Epithelial cell of proximal tubule (primary cell): ENCODE measurements at places on chromosomes 6 and 20.

GRCh38 chr20:32779500-32780211, 17.5 kb downstream of the DNMT3B start:
- DNase-seq, result no peak

DNA sequence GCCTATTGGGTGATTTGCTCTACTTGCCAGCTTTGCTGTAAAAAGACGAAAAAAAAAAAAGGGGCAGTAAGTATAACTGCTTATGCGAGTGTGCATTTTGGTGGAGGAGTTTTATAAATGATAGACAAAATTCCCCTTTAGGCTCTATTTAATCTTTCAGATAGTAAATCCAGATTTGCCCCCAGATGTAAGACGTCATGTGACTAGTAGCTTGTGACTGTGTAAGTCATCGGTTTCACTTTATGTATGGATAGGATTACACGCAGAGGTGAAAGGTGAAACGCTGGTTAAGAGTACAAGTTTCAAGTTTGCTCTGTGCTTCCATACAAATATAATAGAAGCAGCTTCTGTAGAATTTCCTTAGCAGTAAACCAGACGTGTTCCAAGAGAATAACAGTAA, 7.9 kb downstream of the RAB32 start:
- DNase-seq, result no peak

DNA sequence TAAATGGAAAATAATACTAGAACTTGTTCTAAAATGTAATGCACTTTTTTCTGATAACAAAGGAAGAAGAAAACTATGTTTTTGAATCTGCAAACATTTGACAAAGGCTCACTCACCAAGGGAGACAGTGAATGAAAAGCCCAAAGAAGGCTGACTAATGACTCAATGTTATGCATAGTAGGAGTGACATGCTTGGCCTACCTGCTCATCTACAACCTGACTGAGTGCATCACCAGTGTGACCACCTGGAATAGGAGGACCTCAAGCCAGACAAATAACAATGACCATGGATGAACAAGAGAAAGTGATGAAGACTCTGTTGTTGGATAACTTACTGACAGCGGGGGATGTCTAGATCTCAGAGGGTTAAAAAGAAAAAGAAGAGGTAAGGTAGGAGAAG, 157.2 kb downstream of the SIM1 start:
- DNase-seq, result no peak

- peak; percentile 69 for DNase-seq
Observed at GRCh38 chr6:36590237-36590636, 3.9 kb upstream of the SRSF3 start.

DNA sequence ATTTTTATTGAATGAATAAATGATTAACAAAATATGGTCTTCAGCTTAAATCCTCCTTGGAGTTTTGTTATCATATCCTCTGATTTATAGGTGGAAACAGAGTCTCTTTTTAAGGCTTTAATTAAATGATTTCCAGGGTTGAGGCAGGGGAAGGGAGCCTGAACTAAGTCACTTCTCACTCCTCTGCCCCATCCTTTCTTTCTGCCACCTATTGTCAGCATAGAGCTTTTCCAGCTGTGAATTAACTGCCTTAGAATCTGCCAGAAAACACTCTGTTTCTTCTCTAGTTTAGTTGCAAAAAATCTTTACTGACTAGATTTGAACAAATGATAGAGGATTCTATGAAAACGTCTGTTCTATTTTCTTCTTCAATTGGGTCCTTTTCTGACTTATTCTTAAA, 9.8 kb downstream of the OGFRL1 start:
- no peak for DNase-seq

DNA sequence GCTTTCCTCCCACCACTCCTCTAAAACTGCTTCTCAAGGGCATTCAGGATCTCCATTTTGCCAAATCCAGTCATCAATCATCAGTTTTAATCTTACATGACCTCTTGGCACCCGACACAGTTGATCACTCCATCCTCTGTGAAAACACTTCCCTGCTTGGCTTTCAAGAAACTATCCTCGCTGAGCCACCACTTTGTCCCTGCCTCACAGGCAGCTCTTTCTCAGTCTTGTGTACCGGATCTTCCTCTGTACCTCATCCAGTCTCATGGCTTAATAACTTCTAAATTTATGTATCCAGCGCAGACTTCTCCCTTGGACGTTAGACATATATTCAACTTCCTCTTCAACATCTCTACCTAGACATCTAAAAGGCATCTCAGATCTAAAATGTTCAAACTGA, 89.9 kb downstream of the BTBD9 start:
- DNase-seq, result no peak

- no peak for DNase-seq
Observed at GRCh38 chr20:34871320-34871926, 1.2 kb downstream of the GGT7 start.

GRCh38 chr20:38173237-38174156, 8.4 kb upstream of the TGM2 start:
- peak; percentile 42 for DNase-seq

DNA sequence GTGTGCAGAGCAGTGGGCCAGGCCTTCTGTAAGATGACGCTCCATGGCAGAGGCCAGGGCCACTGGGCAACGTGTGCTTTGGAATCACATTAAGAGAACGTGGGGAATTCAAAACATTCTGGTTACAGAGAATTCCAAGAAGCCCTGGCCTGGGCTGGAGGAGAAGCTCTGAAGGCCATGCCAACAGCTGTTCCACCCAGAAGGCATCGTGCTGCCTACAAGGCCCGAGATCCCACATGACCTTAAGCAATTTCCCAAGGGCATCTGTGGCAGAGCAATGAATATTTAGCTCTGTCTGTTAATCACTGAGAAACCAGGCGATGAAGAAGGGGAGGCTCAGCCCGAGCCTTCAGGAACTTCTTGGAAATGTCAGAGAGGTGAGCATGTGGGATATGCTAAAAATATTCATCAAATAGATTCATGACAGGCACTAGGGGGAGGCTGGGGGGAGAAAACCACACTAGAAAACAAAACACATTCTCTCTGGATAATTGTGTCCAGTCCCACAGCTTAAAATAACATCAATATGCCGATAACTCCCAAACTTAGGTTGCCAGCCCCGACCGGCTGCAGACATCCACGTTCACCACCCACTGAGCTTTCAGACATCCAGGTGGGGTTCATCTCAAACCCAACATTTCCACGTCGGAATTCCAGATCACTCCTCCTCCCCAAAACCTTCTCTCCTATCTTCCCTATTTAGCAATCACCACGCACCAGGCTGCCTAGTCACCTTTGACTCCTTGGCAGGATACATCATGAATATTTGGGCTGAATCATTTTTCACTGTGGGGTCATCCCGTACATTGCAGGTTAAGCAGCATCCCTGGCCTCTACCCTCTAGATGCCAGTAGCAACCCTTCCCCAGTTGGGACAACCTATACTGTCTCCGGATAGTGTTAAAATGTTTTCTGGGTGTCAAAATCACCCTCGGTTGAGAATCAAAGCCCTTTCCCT, 6.6 kb downstream of the SULF2 start:
- DNase-seq, result no peak

GRCh38 chr6:52616059-52616690, 39.3 kb upstream of the TRAM2 start:
- no peak for DNase-seq

DNA sequence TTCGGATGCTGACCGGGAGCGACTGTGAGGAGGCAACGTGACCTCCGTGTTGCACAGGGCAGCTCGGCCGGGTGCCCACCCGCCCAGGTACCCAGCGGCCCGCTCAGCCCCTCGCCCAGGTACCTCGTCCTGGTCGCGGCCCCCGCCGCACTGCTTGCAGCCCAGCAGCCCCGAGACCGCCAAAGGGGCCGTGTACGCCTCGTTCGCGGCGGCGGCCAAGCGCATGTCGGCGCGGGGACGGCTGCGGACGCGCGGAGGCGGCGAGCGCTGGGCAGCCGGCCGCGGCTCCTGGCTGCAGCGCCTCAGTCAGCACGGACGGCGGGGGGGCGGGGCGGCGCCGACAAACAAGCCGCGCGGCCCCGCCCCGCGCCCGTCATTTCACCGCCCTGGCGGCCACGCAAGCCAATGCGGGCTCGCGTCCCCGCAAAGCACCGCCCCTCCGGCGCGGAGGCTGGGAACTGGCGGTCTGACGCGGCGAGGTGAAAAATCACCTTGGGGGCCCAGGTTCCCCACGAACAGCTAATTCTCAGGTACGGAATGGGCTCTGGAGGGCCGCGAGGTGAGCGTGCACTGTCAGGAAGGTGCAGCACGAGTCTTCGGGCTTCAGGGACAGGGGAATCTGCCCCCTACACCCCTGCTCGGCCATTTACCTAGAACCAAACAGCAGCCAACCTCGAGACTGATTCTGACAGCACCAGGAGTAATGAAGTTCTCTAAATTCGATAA, 85.2 kb downstream of the SESN1 start:
- DNase-seq, result no peak

- no peak for DNase-seq
Observed at GRCh38 chr6:22332711-22333110, 35.9 kb upstream of the PRL start.

DNA sequence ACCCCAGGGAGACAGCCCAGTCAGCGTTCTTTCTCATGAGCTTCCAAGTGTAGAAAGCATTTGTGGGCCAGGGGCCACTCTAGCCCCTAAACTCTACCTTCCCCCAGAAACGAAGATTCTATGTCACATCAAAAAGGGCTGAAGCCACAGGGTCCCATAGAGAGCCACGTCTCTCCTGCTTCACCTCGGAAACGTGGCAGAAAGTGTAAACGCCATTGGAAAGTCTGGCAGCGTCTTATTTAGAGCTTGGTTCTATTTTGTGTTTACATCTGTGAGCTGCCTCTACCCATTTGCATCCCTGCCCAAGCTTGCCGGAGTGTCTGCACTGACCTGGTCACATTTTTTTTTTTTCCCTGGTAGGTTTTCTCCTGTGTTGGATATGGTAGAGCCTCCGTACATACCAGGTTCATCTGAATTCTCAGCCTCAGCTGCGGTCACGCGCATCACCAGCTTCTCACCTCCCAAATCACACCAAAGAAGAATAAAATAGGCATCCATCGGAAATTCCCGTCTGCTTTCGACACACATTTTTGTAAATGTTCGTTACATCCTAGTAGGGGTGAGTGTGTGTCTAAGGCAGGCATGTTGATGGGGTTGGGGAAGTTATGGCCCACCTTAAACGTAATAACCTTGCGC, 62.6 kb downstream of the NPEPL1 start:
- no peak for DNase-seq

- DNase-seq, result no peak
Observed at GRCh38 chr20:62159839-62160238, 16.3 kb downstream of the SS18L1 start.

DNA sequence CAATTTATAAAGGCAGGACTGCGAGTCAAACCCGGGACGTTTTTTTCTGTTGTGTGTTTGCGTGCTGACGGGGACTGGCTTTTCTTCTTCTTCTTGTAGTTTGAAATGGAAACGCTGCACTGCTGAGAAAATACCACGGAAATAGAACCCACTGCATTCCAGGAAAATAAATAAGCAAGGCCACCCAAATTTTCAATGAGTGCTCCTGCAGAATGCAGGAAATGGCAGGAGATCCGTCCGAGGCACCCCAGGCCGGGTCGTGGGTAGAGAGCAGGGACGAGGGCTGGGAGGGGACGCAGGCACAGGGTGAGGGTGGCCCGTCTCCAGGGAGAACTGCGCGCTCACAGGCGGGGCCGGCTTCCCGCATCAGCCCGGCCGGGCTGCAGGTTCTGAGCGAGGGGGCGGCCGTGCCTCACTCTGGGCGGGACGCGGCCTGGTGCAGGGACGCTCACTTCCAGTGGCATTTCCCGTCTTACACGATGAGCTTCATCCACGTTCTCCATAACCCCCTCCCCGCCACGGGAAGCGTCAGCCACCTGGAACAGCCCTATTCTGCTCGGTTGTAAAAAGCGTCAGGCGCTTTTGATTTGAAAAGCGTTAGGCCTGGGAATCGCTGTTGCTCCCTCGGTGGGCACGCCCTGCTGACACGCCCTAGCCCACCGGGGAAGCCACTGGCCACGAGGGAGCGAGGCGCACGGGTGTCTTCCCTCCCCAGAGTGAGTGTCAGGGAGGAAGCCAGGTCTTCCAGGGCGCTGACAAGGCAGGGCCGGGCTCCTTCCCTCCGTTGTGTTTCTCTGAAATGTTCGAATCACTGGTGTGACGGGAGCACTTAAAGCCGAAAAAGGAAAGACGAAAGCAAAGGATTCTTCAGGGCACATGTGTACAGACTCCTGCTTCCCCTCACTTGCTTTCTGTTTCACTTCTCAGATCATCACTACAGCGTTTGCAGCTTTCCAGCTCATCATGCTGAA, 17.9 kb upstream of the EXOC2 start:
- no peak for DNase-seq

GRCh38 chr6:36752886-36753506, 55.4 kb downstream of the RAB44 start:
- no peak for DNase-seq

DNA sequence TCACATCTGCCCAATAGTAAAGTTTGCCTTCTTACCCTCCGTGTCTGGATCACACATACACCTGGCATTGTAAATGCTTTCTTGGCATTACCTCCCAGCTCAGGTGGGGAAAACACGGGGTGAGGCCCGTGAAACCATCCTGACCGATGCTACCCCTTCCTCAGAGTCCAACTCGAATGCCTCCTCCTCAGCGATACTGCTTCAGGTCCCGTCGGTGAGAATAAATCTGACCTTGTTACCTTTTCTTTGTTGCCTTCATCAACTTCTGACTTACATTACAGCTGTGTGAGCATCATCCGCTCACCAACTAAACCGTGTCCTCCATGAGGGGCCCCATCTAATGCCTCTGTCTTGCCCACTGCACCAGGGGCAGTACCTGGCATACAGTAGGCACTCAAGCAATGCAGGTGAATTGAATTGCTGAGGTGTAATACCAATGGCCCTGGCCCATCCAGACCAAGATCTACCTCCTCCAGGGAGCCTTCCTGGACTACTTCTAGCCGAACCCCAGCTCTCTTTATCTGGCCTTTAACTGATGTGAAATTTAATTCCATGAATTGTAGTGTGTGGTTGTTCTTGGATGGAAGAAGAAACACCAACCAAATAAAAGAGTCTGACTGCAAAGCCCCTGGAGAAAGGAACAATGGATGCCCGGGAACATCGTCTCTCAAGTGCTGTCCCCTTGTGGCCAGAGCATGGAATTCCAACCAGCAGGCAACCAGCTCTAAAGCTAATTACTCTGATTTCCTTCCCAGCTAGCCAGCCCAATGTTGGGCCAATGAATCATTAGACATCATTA, 141.5 kb downstream of the ANKRD60 start:
- DNase-seq, result no peak

DNA sequence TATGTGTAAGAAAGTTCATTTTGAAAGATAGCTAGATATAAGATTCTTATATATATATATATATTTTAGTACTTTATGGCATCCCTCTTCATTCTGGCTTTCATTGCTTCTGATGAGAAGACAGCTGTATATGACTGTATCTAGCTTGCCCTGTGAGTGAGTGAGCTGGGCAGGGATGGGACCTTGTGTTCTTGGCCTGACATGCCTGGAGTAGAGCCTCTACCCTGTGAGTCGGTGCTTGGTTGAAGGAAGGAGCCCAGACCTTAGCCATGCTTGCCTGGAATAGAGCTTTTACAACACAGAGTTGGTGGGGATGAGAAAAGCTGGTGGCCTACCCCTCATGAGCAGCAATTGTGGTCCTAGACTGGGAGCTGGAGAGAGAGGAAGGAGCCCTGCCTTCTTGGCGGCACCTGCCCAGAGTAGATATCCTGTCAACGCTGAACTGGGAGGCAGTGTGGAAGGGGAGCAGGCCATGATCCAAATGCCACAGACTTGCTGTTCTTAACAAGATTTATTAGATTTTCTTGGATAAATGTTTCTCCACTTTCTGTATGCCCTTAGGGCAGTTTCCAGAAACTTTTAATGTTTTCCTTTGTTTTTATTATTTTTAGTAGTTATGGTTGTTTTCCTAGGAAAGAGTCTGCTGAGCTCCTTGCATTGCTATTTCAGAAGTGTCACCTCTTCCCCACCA, 31.6 kb downstream of the FIG4 start:
- DNase-seq, result no peak
